Bronchus fibroblast of lung (primary cell): ENCODE measurements at places on chromosomes 11 and 22. TPM values are rescaled to one million over a fixed set of nuclear protein-coding genes. Genes with fewer than 3 reads are reported as not detected.

The NRIP3 gene
- 9.7 and 11.8 TPM in 2 replicates for total RNA-seq

The IRAG1 gene
- total RNA-seq, result 0.59 and 0.67 TPM in 2 replicates

The TRIM51 gene
- not detected in 2 replicates for total RNA-seq

The SERPING1 gene
- total RNA-seq, result 56.3 and 67.6 TPM in 2 replicates

The OR8H1 gene
- total RNA-seq, result not detected in 2 replicates

The PNPLA5 gene
- not detected in 2 replicates for total RNA-seq

The KCNJ11 gene
- total RNA-seq, result under 0.01 TPM in 2 replicates

The BCO2 gene
- total RNA-seq, result under 0.01 TPM in 2 replicates

The SLC7A4 gene
- total RNA-seq, result 0.15 and 0.17 TPM in 2 replicates

The TKFC gene
- 23.7 and 38.7 TPM in 2 replicates for total RNA-seq

The MMP12 gene
- total RNA-seq, result not detected in 2 replicates

The BDNF gene
- total RNA-seq, result 7.1 and 8.4 TPM in 2 replicates

The NOX4 gene
- 1.3 and 3.0 TPM in 2 replicates for total RNA-seq

The TMPRSS5 gene
- under 0.01 TPM in 2 replicates for total RNA-seq

The FADS2 gene
- total RNA-seq, result 953 and 987 TPM in 2 replicates

The SEZ6L gene
- total RNA-seq, result not detected in 2 replicates

The INS gene
- not detected in 2 replicates for total RNA-seq

The KCNK4 gene
- total RNA-seq, result not detected in 2 replicates

The CYB561A3 gene
- total RNA-seq, result 44.2 and 58.7 TPM in 2 replicates

The ELP4 gene
- total RNA-seq, result 22.3 and 23.5 TPM in 2 replicates

The NPTXR gene
- 0.59 and 0.84 TPM in 2 replicates for total RNA-seq

The GPR83 gene
- under 0.01 TPM in 1 of 2 replicates, not detected in the other for total RNA-seq

The SLC22A25 gene
- total RNA-seq, result not detected in 2 replicates

The MMP7 gene
- total RNA-seq, result not detected in 2 replicates

The PTPN5 gene
- not detected in 2 replicates for total RNA-seq

The DTX4 gene
- 0.59 and 0.84 TPM in 2 replicates for total RNA-seq

The AGBL2 gene
- total RNA-seq, result 0.17 and 1.3 TPM in 2 replicates

The SSH3 gene
- 12.5 and 14.1 TPM in 2 replicates for total RNA-seq

The CASP1 gene
- 19.3 and 23.9 TPM in 2 replicates for total RNA-seq

The ENDOD1 gene
- total RNA-seq, result 20.1 and 23.4 TPM in 2 replicates

The SLC5A12 gene
- not detected in 2 replicates for total RNA-seq
